Mammary epithelial cell (primary cell): ENCODE measurements at places on chromosomes 13 and 19.

DNA sequence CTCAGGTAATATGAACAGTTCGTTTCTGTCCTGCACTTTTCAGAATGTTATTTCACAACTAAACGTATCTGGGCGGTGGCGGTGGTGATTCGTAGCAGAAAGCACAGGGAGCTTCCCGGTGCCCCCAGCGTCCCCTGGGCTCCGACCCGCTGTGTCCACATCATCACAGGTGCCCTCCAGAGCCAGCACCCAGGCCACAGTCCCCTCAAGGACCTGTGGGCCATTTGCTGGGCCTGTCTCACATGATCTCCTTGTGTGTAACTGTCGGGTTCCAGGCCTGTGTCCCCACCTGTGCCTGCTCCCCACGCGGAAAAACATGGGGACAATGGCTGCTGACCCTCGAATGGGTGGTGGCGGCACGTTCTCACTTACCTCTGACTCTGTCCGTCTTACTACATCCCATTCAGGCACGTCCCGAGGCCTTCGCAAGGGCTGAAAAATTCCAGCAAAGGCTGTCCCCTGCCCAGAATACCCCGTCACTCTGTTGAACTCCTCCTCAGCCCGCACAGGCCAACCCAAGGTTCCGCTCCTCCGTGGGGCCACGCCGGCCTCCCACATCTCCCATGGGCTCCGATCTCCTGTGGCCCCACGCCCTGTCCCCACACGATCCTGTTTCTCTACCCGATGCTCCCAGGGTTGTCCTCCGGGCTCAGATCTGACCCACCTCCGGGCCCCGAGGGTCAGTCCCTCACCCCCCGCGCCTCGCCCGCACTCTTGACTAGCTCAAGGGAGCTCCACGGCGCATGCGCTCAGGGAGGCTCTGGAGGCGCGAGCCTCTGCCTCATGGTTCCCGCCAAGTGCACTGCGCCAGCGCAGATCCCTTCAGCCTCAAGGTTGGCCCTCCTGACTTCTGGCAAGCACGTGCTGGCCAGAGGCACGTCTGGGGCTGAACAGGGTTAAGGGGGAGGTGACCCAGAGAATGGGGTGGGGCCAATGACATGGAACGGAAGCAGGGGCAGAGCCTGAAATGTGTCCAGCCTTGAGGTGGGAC, 21.2 kb downstream of the DEDD2 start:
- no peak for DNase-seq

DNA sequence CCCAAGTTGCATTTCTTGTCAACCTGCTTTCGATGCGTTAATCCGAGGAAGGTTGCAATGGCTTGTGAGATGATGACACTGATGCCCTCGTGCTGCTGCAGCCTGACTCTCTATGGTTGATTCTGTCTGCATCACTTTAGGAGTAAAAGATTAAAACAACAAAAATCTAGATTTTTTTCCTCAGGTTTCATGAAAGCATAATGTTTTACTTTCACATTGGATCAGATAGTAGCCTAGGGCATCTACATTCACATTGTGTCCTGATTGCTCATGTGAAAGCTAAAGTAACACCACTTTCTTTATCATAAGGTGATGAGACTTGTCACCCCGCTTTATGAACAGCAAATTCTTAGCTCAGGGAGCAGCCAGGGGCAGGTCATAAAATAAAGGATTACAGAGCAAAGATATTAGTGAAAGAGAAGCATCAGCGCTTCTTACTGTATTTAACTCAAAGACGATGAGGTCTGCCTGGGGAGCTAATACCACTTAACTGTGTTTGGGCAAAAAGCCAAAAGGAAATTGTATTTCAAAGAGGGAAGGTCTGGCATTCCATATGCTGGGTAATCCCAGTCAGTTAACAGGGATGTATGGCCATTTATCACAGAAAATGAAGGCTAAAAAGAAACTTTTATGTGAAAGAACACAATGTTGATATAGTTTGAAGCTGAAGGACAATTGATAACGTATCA, 270.5 kb downstream of the GPC6 start:
- no peak for DNase-seq

DNA sequence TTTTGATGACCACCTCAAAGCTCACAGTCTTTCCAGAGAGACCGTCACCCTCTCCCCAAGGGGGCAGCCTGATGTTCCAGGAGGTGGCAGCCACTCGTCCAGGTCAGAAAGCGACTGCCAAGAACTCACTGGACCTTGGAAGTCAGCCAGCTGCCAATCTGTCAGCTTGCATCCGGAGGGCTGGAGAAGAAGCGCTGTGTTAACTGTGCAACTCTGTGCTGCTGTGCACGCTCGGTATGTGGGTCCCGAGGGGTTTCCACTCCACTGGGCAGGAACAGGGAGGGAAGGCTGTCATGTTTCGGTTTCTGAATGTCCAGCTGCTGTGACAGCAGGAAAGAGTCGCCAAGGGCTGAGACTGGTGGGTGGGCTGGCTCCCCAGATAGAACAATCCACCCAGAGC, 89.2 kb downstream of the CACNA1A start:
- no peak for DNase-seq

GRCh38 chr13:105272660-105273631, 1262.5 kb downstream of the EFNB2 start:
- no peak for DNase-seq

DNA sequence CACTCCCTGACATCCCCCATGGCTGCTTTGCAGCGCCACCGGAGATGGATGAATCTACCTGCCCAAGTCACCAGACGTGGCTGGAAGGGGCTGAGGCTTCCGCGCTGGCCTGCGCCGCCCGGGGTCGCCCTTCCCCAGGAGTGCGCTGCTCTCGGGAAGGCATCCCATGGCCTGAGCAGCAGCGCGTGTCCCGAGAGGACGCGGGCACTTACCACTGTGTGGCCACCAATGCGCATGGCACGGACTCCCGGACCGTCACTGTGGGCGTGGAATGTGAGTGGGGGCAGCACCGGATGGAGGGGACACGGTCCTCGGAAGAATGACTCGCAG, 4.6 kb downstream of the ICAM5 start:
- no peak for DNase-seq

GRCh38 chr13:30744056-30744680, 8.8 kb downstream of the ALOX5AP start:
- peak; percentile 57 for DNase-seq

DNA sequence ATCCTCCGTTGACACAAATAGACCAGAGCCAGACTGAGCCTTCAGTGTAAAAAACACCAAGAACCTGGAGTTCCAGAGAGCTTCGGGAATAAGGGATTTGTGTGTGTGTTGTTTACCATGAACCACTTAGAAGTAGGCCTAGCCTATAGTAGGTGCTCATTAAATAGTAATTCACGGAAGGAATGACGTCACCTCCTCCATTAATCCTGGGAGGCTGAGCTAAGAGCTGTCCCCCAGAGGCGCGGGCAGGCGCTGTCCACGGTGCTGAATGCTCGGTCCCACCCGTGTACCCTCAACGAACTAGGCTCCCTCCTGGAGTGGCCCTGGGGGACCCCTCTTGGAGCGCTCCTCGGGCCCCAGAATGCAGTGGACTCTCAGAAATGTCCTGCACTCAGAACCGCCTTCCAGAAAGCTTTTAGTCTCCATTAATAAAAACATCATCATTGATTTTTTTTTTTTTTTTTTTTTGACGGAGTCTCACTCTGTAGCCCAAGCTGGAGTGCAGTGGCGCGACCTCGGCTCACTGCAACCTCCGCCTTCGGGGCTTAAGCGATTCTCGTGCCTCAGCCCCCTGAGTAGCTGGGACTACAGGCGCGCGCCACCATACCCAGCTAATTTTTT, 6.5 kb downstream of the UNC13A start:
- no peak for DNase-seq

- peak; percentile 32 for DNase-seq
Measured at GRCh38 chr19:18915639-18916038, 3.5 kb downstream of the COPE start.

- no peak for DNase-seq
Measured at GRCh38 chr19:50531171-50531612, 17.5 kb upstream of the ASPDH start.

GRCh38 chr19:39506944-39507714, 7.8 kb upstream of the SELENOV start:
- peak; percentile 75 for DNase-seq

DNA sequence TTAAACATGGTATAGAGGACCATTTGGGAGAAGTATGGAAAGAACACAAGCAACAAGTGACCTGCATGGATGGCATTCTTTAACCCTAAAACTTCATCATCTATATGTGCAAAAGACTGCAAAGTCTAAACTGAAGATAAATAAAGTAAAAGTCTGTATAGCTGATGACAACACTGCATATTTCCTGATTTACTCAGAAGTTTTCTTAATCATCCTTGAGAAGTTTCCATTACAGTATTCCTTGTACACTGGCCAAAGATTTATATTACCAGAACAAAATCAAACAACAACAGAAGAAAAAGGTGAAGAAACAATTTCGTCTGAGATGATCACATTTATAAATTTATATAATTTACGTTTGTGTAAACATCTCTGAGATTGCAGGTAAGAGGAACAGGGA, 805.7 kb downstream of the PCDH9 start:
- no peak for DNase-seq

DNA sequence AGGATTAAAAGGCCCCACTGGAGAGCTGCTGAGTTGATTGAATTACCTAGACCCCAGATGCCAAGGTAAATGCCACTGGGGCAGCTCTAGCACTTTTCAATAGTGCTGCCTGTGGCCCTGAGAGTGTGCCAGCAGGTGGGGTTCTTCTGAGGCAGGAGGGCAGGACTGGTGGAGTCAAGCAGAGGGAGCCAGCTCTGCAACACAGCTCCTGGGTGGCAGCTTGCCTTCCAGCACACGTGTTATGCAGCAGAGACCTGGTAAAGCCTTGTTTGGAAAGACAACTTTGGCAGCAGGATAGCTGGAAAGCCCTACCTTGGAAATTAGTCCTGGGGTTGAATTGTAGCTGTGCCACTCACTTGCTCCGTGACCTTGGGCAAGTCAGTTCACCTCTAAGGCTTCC, 306.6 kb downstream of the ATP8A2 start:
- DNase-seq: no peak

- peak; percentile 46 for DNase-seq
Measured at GRCh38 chr19:7456964-7457541, 31.8 kb downstream of the PEX11G start.

- DNase-seq: peak; percentile 87
Measured at GRCh38 chr13:48818495-48819356, 157.0 kb upstream of the FNDC3A start.

DNA sequence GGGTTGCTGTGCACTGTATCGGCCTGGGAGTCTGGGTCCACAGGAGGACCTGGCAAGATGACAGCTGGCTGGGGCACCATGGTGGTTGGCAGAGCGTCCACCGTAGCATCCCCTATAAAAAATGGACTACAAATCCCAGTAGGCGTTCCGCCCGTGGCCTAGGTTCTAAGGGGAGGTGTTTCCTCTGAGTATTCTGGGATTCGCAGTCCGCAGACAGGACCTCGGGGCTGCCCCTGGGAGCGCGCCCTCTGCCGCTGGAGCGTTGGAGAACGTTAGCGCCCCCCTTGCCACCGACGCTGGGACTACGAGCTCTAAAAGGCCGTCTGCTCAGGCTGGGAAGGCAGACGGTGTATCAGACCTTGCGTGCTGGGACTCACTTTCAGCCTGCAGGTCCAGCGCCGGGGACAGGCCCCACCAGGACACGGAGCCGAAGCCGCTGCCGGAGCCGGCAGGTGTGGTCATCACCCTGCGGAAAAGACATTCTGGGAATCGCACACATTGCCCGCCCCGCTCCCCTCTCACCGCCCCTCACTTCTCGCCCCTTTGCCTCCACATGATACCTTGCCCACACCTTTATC, 372 bp downstream of the DNAAF3 start:
- peak; percentile 75 for DNase-seq

GRCh38 chr13:101727118-101727517, 274.6 kb downstream of the ITGBL1 start:
- no peak for DNase-seq

DNA sequence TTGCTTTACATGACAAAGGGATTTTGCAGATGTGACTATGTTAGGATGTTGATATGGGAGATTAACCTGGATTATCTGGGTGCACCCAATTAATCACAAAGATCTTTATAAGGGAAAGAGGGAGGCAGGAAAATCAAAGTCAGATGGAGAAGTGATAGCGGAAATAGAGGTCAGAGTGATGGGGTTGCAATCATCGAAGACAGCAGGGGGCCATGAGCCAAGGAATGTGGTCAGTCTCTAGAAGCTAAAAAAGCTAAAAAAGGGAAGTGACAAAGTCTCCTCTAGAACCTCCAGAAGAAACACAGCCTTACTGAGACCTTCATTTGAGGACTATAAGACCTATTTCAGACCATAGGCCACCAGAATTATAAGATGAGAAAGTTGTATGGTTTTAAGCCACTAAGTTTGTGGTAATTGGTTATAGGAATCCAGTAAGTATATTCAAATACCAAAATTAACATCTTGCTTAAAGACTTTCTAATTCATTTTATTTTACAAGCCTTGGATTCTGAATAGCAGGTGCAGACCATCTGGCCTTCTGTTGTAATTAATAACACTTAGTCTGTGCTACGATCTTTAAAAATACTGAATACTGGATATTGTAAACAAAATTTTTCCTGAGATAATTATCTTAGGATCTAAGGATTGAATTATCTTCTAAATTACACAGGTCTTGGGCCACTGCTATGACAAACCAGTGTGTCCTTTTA, 493.4 kb upstream of the PCDH20 start:
- DNase-seq: no peak

GRCh38 chr13:84528408-84529070, 646.3 kb upstream of the SLITRK1 start:
- no peak for DNase-seq

DNA sequence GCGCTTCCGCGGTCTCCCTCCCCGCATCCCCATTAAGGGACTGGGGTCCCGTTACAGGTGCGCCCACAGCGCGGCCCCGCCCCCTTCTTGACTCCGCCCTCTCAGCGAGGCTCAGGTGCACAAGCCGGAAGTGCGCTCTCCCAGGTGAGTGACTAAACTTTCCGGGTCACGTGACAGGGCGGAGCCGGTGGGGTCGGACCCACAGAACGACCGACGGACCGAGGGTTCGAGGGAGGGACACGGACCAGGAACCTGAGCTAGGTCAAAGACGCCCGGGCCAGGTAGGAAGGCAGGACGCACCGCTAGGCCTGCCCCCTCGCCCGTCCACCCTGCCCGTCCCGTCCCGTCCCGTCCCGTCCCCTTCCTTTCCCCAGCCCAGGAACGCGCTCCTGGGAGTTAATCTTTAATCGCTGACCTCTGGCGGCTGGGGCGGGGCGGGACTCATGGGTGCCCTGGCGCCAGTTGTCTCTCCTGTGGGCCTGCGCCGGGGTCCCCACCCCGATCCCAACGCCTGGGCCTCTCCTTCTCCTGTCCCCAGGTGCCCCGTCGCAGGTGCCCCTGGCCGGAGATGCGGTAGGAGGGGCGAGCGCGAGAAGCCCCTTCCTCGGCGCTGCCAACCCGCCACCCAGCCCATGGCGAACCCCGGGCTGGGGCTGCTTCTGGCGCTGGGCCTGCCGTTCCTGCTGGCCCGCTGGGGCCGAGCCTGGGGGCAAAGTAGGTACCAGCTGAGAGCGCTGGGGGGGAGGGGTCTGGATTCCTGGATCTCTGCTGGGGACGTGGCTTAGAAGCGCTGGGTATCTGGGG, at the start of gene CRB3:
TSS of gene CRB3 (plus strand) at position 202 of the 804 bp plus-strand sequence. CDS start at position 633, 431 bp downstream.
- DNase-seq: peak; percentile 72

GRCh38 chr13:105518086-105518485, 1017.4 kb downstream of the EFNB2 start:
- DNase-seq: no peak
